ENCODE measurements at places on chromosomes 16 and 17.

GRCh38 chr17:49148171-49148570, 15.6 kb downstream of the B4GALNT2 start:
- no peak for DNase-seq

DNA sequence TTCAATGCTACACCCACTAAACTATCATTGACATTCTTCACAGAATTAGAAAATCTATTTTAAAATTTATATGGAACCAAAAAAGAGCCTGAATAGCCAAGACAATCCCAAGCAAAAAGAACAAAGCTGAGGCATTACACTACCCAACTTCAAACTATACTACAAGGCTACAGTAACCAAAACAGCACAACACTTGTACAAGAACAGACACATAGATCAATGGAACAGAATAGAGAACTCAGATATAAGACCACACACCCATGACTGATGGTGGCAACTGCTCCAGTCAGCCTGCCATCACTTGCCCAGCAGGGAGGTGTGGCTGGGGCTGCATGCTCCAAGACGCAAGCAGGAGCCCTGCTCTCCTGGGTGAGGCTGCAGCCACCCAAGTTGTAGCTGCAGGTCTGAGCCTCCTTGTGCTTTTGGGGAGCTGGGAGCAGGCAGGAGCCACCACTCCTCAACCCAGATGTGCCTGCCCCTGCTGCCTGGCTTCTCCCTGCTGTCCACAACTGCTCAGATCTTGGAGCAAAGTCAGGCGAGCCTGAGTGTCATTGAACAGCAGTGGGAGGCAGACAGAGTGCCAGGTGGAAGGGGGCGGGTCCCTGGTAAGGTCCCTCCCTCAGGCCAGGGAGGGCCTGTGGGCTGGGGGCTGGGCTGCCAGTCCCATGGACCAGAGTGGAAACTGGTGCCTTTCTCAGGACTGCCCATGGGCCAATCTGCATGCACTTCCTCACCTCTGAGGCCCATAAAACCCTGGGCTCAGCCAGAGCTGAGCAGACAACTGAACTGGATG, 24.7 kb downstream of the SSH2 start:
- no peak for DNase-seq

DNA sequence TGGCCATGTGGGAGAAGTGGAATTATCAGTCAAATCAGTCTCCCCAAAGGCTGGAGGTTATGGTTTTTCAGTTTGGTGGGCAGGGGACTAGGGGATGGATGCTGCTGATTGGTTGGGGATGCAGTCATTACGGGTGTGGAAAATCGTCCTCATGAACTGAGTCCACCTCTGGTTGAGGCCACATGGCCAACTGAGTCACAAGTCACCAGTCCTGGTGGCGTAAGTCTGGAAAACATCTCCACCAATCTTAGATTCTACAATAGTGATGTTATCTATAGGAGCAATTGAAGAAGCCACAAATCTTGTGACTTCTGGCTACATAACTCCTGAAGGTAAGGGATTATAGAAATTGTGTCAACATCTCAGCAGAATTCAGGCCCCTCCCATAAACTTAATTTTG, 5.2 kb upstream of the RNF135 start:
- DNase-seq: no peak

DNA sequence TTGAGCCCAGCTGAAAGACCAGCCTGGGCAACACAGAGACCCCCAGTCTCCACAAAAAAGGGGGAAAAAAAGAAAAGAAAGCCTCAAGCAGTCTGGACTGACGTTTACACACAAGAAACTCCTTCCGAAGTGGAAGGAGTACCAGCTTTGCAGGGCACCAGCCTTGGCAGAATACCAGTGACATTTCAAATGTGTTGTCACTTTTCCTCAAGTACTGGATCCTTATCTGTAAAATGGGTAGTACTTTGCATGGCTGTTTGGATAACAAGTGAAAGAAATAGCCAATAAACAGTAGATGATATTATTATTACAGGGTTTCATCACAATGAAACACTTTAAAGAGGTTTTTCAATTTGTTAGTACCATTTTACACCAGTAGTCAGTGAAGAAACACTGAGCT, 14.2 kb downstream of the YWHAE start:
- no peak for DNase-seq

DNA sequence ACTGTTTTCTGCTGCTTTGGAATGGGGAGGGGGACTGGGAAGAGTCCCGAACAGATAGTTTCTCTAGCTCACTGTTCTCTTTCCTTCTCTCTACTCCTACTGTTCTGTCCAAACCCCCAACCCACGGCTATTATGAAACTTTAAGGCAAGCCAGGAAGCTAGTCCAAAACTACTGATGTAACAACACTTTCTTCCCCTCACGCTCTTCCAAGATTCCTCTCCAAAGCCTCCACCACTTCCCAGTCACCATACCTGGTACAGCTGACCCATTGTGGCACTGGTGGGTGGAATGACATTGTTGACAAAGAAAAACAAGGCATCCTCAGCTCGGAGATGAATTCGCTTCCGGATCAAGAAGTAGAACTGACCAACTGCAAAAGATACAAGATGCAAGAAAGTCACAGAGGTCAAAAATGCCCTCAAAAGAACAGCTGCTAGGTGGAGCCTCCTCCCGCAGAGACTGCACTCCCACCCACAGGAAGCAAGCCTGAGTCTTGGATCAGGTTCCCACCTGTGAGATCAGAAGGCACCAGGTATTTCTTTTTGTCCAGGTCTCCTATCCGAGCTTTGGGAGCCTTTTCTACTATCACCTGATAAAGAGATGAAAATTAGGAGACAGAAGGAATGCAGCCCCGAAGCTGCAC, 1.0 kb downstream of the GABARAP start:
- no peak for DNase-seq

GRCh38 chr16:71609066-71609465, 16.9 kb upstream of the MARVELD3 start:
- no peak for DNase-seq

- DNase-seq: no peak
These were observed 374.0 kb downstream of the KIF2B start for GRCh38 chr17:54196751-54197150.

DNA sequence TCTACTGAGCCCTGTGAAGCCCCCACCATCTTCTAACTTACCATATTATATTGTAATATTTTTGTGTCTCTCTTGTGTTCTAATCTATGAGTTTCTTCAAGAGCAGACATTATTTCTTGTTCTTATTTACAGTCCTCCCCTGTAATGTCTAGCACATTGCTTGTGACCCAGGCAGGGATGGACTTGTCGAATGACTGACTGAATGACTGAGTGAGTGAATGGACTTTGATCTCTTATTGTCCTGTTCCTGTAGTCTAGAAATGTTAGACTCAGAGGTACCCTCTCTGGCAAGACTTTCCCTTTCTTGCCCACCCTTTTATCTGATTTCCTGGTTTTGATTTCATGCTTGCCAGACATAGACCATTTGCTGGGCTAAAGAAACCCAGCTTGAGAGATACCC, 35.0 kb upstream of the MED13 start:
- DNase-seq: no peak

Measured in T follicular helper cell (primary cell).